Activated T-helper 2 cell treated with anti-CD3 and anti-CD28 coated beads, Interferon-gamma antibody, Interleukin-2, Interleukin-4, amounts not matched to agents 10 μg/mL and 5 μg/mL and 100 μg/mL, durations not matched to agents 14 hours and 24 hours and 36 hours (primary cell): ENCODE measurements at places on chromosomes 12 and 14. TPM values are rescaled to one million over a fixed set of nuclear protein-coding genes. Genes with fewer than 3 reads are reported as not detected.

- no peak overlapping the region for H3K4me3 ChIP-seq
- no peak overlapping the region for H3K27ac ChIP-seq
- no peaks in the 10 kb centered on the region for H3K27me3 ChIP-seq
- no peaks in the 10 kb centered on the region for H3K4me1 ChIP-seq
Observed at GRCh38 chr12:129558036-129558435, 345.8 kb downstream of the TMEM132D start.

DNA sequence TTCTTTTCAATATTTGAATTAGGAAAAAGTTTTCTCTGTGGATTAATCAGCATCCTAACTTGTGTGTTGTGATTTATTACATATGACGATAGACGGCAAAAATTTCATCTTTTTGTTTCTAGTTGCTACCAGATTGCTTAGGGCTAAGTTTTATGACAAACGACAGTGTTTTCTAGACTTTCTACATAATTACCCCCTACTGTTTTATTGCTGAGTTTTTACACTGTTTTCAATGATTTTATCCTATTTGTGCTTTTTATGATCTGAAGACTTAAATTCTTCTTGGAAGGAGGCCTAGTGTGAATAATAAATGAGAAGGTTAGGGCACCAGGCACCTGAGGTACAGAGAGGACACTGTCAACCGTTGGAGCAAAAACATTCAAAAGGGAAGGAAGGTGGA is 88.1 kb downstream of the TXNDC16 start:
- no peak for DNase-seq
- H3K36me3 ChIP-seq, result peaks cover 47% of the 10 kb centered on the region
- peaks cover 21% of the 10 kb centered on the region for H3K4me1 ChIP-seq
- no peak overlapping the region for H3K27ac ChIP-seq
- H3K4me3 ChIP-seq, result no peak overlapping the region

The PZP gene
- not detected in 2 replicates for total RNA-seq

The KICS2 gene
- 15.3 and 16.6 TPM in 2 replicates for total RNA-seq

GRCh38 chr14:65753061-65753460 is 340.5 kb downstream of the FUT8 start:
- H3K27me3 ChIP-seq, result no peaks in the 10 kb centered on the region
- no peaks in the 10 kb centered on the region for H3K4me1 ChIP-seq
- H3K36me3 ChIP-seq, result no peaks in the 10 kb centered on the region
- H3K27ac ChIP-seq, result no peak overlapping the region
- H3K4me3 ChIP-seq, result no peak overlapping the region
- DNase-seq, result no peak

DNA sequence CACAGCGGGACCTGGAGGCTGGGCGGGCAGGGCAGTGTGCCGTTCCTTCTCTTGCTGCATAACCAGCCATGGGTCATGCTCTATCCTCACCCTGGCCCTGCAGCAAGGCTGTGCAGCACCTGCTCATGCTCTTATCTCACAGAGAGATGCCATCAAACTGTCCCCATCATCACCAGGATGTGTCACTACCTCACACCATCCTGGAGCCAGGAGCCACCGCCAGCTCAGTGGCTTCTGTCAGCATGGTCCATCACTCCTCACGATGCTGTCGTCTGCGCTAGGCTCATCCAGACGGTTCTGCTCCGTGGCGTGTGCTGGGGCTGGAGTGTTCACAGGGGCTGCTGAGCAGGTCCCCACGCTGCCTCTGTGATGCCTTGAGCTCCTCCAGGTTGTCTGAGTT is 77.2 kb upstream of the DYNC1H1 start:
- peaks cover 64% of the 10 kb centered on the region for H3K36me3 ChIP-seq
- no peak overlapping the region for H3K27ac ChIP-seq
- H3K27me3 ChIP-seq, result no peaks in the 10 kb centered on the region
- no peaks in the 10 kb centered on the region for H3K4me1 ChIP-seq
- no peak for DNase-seq
- H3K4me3 ChIP-seq, result no peak overlapping the region

DNA sequence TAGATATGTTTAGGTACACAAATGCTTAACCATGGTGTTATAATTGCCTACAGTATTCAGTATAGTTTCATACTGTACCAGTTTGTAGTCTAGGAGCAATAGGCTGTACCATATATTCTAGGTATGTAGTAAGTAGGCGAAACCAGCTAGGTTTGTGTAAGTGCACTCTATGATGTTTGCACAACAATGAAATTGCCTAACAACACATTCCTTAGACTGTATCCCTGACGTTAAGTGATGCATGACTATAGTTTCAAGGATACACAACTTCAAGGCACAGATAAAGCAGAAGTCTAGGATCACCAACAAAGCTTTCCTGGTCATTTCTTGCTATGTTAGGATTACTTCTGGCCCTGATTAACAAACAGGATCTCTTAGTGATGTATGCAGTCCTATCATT is 135.1 kb downstream of the SLC38A1 start:
- H3K4me1 ChIP-seq, result no peaks in the 10 kb centered on the region
- H3K4me3 ChIP-seq, result no peak overlapping the region
- no peaks in the 10 kb centered on the region for H3K36me3 ChIP-seq
- no peak for DNase-seq

DNA sequence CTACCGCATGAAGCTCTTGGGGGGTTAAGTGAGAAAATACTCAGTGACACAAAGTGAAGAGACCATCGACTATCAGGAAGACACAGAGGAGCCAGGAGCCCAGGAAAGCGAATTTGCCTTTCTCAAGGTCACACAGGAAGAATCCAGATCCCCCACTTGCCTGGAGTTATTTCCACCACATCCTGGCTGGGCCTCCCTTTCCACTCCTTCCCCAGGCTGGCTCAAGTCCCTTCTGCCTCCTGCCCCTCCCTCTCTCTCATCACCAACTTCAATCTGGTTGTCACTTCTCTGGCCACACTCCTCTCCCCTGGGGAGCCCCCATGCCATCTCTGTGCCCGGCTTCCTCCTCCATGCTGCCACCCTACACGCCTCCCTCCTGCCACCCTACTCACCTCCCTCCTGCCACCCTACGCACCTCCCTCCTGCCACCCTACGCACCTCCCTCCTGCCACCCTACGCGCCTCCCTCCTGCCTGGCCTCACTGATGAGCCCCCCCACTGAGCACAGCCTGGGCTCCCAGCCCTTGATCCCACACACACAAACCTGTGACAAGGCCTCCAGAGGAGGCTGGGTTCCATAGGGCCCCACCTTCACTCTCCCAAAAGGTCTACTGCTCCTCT is 6.3 kb downstream of the SCNN1A start:
- peaks cover 28% of the 10 kb centered on the region for H3K4me1 ChIP-seq
- no peak overlapping the region for H3K27ac ChIP-seq
- H3K36me3 ChIP-seq, result no peaks in the 10 kb centered on the region

- H3K4me3 ChIP-seq, result no peak overlapping the region
- peak overlapping the region; percentile 28 for H3K27ac ChIP-seq
- H3K27me3 ChIP-seq, result no peaks in the 10 kb centered on the region
- DNase-seq, result no peak
Observed at GRCh38 chr12:120887253-120888043, 16.7 kb downstream of the SPPL3 start.

The GAS2L3 gene
- 3.4 and 4.7 TPM in 2 replicates for total RNA-seq

DNA sequence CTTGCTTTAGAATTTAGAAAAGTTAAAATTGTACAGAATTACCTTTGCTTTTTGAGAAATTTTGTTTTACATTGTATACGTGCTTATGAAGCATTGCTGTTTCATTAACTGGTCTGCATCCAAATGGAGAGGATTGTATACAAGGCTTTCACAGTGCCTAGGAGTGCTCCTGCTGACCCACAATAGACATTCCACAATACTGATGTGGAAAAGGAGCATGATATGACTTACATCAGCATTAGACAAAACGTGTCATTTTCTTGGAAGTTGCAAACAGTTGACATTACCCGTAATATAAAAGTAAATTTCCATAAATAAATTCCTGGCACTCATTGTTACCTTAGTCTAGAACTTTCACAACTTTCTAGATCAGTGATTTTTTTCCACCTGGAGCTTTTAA is 1.9 kb downstream of the PRKD1 start:
- H3K36me3 ChIP-seq, result peaks cover 3% of the 10 kb centered on the region
- no peak overlapping the region for H3K27ac ChIP-seq
- no peak overlapping the region for H3K4me3 ChIP-seq
- DNase-seq, result no peak

The LGALS3 gene
- total RNA-seq, result 14.8 and 18.7 TPM in 2 replicates

GRCh38 chr12:117593815-117594400 is 232.5 kb upstream of the NOS1 start:
- H3K4me3 ChIP-seq, result no peak overlapping the region
- no peaks in the 10 kb centered on the region for H3K36me3 ChIP-seq
- no peak for DNase-seq
- H3K27me3 ChIP-seq, result no peaks in the 10 kb centered on the region
- H3K27ac ChIP-seq, result no peak overlapping the region
- H3K4me1 ChIP-seq, result no peaks in the 10 kb centered on the region

The MMP19 gene
- total RNA-seq, result not detected in 2 replicates

DNA sequence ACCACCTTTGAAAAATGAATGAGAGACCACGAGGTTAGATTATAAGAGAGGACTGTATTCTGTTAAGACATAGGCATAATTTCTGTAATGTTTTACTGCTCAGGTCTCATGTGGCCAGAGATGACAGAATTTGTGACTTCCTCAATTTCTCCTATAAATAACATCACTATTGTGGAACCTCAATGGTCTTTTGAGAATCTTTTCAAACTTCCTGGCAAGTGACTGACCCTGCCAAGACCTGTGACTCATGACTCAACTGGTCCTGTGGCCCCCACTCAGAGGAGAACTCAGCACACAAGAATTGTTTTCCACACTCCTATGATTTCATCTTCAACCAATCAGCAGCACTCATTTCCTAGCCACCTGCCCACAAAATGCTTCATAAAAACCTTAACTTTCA is 508.2 kb upstream of the ATP2B1 start:
- no peaks in the 10 kb centered on the region for H3K36me3 ChIP-seq
- no peak overlapping the region for H3K4me3 ChIP-seq

- no peak for DNase-seq
- no peaks in the 10 kb centered on the region for H3K27me3 ChIP-seq
- no peaks in the 10 kb centered on the region for H3K4me1 ChIP-seq
- H3K27ac ChIP-seq, result no peak overlapping the region
- H3K36me3 ChIP-seq, result peaks cover 25% of the 10 kb centered on the region
- H3K4me3 ChIP-seq, result no peak overlapping the region
Observed at GRCh38 chr12:124402248-124403066, 107.6 kb downstream of the RFLNA start.

DNA sequence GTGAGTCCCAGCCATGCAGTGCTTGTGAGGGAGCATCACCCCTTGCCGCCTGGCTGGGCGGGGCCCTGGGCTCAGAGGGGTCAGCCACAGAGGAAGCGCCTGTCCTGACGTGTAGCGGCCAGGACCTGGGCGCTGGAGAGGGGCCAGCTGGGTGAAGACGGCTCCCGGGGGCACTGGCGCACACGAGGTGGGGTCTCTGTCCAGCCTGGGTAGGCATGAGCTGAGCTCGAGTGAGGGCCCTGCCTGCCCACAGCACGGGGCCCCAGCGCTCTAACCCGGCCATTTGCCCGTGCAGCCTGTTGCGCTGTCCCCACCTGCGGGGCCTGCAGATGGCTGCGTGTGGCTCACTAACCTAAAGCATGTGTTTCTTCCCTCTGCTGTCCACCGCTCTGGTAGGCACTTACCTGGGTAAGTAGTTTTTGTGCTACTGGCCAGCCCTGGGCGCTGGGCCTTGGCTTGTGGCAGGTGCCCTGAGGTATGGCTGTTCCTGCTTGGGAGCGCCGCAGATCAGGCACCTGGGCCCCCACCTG is 6.6 kb upstream of the CRIP2 start:
- H3K4me1 ChIP-seq, result no peaks in the 10 kb centered on the region
- H3K27ac ChIP-seq, result no peak overlapping the region
- peaks cover 3% of the 10 kb centered on the region for H3K36me3 ChIP-seq
- no peaks in the 10 kb centered on the region for H3K27me3 ChIP-seq
- no peak overlapping the region for H3K4me3 ChIP-seq
- no peak for DNase-seq
